Inflammatory macrophage (primary cell): ENCODE measurements at places on chromosomes 2 and 18.

GRCh38 chr2:29936020-29936419 lies 14.6 kb upstream of the ALK start:
- no peak for DNase-seq

- DNase-seq: no peak
Measured at GRCh38 chr18:73246763-73247162, 379.0 kb upstream of the NETO1 start.

DNA sequence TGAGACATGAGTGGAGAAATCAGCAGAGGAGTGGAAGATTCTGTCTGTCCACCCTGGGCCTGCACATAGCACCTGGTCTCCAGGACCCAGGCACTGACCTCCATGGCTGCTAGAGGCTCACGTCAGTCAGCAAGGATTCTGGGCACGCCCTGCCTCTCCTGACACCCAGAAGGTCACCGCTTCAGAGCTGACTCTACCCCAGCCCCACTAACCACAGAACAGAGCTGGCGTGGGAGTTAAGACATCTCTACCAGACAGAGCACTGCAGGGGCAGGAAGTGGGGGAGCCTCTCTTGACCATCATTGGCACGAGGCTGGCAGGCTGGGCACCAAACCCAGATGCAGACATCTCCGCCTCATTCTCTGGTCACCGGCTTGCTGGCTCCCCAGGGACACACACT lies 3.0 kb downstream of the ADCY3 start:
- DNase-seq: peak; percentile 72

DNA sequence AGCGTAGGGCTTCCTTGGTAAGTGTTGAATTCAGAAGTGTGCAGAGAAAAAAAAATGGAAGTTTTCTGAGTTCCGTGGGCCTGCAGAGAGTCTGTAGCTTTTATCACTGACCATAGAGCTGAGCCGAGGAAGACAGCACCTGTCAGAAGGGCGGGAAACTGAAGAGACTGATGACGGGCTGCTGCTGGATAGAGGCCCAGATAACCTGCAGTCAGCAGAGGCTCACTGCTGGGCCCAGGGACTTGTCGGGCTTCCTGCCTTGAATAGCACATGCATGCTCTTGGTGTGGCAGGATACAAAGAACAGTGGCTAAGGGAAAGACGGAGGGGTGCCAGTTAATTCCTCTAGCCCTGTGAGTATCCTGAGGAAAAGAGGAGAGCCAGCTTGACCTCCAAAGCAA lies 166.4 kb downstream of the MGAT5 start:
- DNase-seq: no peak

GRCh38 chr2:233691443-233692433 lies 952 bp upstream of the UGT1A6 start:
- no peak for DNase-seq
